ENCODE measurements at places on chromosomes 7 and 10. TPM values are rescaled to one million over a fixed set of nuclear protein-coding genes. Genes with fewer than 3 reads are reported as not detected.

GRCh38 chr7:101629171-101629570 is at the start of gene MYL10:
TSS of gene MYL10 (minus strand) at chr7:101629296. CDS start at chr7:101629118, 178 bp downstream.
- DNase-seq = no peak

- no peak for DNase-seq
These were observed 564.4 kb downstream of the PARD3 start for GRCh38 chr10:34250722-34251121.

GRCh38 chr10:49325916-49326783 is 27.2 kb downstream of the C10orf71 start:
- DNase-seq = no peak

- DNase-seq = no peak
These were observed 128.9 kb downstream of the CELF2 start for GRCh38 chr10:11146402-11147171.

DNA sequence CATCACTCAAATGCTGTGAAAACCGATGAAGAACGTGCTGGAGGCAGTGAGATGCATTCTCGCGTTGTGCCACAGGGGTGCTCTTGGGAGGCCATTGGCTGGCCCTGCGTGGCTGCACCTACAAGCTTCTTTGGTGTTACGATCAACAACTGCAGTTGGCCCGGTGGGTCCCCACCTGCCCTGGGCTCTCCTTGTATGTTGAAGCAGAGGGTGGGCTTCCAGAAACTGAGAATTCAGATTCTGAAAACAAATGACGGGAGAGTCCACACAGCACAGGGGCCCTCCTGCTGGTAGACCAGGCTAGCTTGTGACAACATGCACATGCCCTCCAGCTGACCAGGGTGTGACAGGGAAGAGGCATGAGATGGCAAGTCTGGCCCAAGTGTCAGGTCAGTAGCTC is 23.7 kb upstream of the DDC start:
- no peak for DNase-seq

DNA sequence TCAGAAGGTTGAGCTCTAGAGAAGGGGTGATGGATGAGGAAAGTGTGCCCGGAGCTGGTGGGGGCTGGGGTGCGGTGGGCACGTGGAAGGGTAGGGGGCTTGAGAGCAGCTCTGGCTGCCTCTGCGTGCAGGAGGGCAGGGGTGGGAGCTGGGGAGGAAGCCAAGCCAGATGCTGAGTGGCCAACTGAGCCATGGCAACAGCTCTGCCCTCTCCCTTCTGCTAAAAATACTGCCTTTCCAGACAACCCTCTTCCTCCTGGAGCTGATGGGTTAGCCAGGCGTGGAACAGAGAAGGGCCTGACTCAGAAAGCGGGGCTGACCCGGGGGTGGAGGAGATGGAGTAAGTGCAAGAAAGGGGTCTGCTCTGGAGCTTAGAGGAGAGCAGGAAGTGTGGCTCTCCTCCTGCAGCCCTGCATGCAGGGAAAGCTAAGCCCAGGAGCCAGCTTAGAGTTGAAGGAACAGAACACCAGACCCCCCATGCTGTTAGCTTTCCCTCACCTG is 114.6 kb upstream of the AGK start:
- DNase-seq = no peak

DNA sequence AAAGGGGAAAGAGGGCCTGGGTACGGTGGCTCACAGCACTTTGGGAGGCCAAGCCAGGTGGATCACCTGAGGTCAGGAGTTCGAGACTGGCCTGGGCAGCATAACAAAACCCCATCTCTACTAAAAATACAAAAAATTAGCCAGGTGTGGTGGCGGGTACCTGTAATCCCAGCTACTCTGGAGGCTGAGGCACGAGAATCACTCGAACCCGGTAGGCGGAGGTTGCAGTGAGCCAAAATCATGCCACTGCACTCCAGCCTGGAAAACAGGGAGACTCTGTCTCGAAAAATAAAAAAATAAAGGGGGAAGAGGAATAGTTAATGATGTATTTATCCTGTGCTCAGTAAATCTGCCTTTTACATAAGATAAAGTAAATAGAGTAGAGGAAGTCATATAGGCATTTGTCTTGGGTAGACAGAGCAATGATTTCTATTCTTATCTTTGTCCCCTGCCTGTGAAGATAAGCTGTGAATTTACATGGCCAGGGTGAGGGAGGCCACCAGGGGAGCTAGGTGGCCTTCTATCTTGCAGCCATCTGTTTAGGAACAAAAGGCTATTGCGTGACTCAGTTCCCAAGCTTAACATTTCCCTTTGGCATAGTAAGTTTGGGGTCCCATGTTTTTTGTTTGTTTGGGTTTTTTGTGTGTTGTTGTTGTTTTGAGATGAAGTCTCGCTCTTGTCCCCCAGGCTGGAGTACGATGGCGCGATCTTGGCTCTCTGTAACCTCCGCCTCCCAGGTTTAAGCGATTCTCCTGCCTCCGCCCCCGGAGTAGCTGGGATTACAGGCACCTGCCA is 73.2 kb upstream of the GTF2I start:
- DNase-seq = no peak

Gene RADIL
- 0.57 TPM for total RNA-seq

Gene TMEM236
- not detected for total RNA-seq

Gene SLC18A2
- not detected for total RNA-seq
